GM03348 (cell line): ENCODE measurements at places on chromosomes 5 and 9.

DNA sequence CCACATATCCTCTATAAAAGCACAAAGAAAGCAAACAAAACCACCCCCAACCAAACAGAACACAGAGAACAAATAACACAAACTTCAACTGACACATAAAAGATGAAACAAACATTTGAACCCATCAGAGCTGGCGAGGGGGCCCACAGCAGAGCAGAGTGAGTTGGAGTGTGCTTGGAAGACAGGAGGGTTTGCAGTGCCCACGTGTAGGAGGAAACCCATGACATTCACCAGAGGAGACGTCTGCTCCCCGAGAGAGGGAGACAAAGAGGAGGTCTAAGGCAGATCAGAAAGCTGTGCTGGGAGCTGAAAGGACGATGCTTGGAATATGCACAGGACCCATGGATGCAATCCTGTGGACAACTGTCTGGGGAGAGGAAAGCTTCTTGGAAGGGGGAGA, 27.0 kb downstream of the MRPL36 start:
- peak; percentile 73 for DNase-seq

GRCh38 chr5:177545487-177546257, 8.7 kb downstream of the FAM193B start:
- peak; percentile 73 for DNase-seq

DNA sequence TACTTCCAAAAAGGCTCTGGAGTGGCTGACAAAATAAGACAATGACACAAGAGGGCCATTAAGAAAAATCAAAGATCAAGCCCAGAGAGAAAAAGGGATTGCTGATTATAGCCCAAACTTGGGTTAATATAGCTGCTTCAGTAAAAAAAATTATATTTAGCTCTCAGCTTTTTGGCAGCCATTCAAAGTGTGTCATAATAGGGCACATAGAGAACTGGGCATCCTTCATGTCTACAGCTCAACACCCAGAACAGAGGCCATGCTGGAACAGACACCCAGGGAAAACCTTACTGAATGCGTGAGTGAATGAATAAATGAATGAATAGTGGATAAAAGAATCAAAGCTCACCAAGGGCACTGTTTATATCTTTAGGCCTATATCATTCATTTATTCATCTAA, 110.1 kb downstream of the SLIT3 start:
- peak; percentile 37 for DNase-seq

- DNase-seq: peak; percentile 68
These were observed 8.2 kb upstream of the EPB41L4B start for GRCh38 chr9:109328978-109329637.

GRCh38 chr5:133969654-133970324, 1.4 kb upstream of the C5orf15 start:
- no peak for DNase-seq

- DNase-seq: no peak
These were observed 120.1 kb downstream of the SNX18 start for GRCh38 chr5:54637654-54638053.

- no peak for DNase-seq
These were observed 217.9 kb downstream of the HSPA4 start for GRCh38 chr5:133269691-133270090.

GRCh38 chr5:69084195-69084594, 9.6 kb upstream of the SLC30A5 start:
- DNase-seq: no peak

- DNase-seq: no peak
These were observed 53.7 kb downstream of the SYK start for GRCh38 chr9:90855208-90855902.

DNA sequence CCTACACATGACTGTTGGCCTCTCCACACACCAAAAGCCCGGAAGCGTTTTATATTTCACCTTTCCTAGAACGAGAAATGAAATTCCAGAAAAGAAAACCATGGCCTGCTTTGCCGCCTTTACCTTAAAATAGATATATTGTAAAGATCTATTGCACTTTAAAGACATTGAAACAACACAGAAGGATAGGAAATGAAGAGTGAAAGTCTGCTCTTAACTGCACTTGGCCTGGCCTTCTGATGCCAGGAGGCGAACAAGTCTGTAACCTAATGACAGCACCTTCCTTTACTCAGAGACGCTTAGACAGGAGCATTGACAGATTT, 6.7 kb downstream of the PRDM6 start:
- DNase-seq: no peak

GRCh38 chr5:148776780-148777179, 49.6 kb upstream of the ADRB2 start:
- DNase-seq: peak; percentile 85

GRCh38 chr9:133934482-133935232, 57.5 kb downstream of the VAV2 start:
- DNase-seq: no peak

- DNase-seq: no peak
These were observed 10.6 kb upstream of the PPP1R26 start for GRCh38 chr9:135468854-135469521.

DNA sequence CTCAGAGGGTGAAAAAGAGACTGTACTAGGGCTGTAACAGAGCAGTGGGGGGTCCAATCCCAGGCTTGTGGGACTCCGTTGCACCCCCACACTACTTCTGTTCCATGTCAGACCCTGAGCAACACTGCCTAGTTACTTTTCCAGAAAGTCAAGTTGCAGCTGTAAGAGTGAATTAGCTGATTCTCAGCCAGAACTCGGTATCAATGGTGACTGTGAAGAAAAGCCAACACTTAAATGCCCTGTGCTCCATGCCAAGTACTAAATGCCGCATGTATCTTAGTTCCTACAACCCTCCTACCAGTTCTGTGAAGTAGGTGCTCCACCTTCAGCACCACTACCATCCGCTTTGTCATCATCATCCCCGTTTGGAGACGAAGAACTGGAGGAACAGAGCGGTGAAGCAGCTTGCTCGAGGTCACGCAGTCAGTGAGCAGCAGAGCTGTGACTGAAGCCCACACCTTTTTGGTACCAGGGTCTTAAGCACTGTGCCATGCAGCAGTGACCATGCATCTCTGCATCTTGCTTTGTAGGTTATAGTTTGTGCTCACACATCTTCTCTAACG, 64.3 kb downstream of the NSG2 start:
- DNase-seq: no peak

DNA sequence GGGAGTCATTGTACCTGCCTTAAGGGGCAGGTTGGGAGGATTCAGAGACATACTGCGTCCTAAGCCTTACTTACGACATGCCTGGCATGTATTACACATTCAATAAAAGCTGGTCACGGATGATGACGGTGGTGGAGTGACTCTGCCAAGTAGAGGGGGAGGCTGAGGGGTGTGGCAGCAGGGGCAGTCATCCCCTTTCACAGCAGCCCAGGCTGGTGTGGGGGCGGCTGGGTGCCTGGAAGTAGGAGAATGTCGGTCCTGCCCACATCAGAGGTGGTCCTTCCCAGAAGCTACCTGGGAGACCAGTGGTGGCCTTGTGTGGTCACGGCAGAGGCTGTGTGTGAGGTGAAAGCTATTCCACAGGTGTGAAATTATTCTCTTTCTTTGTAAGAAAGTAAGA, 8.9 kb downstream of the ZBTB34 start:
- no peak for DNase-seq

- DNase-seq: peak; percentile 15
These were observed 67.7 kb downstream of the MEGF10 start for GRCh38 chr5:127358284-127358683.
